ENCODE measurements at places on chromosomes 7 and 10.

DNA sequence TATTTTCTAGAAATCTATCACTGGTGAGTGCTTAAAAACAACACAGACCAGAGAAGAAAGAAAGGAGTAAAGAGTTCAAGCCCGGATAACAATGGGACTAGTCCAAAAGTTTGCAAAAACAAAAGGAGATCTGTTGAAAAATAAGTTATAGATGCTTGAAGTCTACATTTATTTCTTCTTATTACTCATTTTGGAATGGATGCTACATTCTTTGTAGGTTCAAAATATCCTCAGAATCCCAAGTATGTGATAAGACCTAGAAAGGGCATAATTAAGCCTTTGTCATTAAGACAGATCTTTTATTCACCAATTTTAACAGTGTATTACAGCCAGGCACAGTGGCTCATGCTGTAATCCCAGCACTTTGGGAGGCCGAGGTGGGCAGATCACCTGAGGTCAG is 42.7 kb upstream of the ITGB8 start:
- no peak for DNase-seq

GRCh38 chr7:1297017-1297960 is 64.6 kb downstream of the UNCX start:
- DNase-seq = no peak

- DNase-seq = no peak
Measured at GRCh38 chr10:129090618-129091366, 376.2 kb upstream of the MGMT start.

- no peak for DNase-seq
Measured at GRCh38 chr7:101173752-101174244, 6.3 kb downstream of the NAT16 start.

- DNase-seq = no peak
Measured at GRCh38 chr7:28731092-28731658, 227.0 kb downstream of the TRIL start.

GRCh38 chr10:28902215-28902614 is 224.9 kb downstream of the BAMBI start:
- DNase-seq = no peak

DNA sequence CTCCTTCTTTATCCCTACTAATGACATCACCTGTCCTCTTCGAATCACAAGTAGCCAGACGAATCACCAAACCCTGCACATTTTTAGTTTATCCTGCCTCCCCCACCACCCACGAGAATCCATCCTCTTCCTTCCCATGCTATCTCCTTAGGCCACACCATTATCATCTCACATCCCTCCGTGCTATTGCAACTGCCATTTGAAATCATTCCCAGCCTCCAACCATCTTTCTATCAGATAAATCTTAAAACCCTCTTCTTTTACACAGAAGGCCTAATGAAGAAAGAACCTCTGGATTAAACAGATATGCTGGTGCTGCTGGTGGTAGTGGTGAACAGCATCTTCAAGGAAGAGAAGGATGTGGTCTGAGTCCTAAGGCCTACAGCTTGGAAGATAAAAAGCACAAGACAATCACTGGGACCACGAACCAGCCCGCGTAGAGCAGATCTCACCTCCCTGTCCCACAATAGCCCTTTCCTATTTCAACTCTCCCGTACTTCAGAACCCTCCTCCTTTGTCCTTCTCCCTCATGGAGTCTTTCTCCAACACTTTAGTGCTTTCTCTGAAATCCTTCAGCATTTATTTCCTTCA is 403.1 kb downstream of the SFMBT2 start:
- no peak for DNase-seq

DNA sequence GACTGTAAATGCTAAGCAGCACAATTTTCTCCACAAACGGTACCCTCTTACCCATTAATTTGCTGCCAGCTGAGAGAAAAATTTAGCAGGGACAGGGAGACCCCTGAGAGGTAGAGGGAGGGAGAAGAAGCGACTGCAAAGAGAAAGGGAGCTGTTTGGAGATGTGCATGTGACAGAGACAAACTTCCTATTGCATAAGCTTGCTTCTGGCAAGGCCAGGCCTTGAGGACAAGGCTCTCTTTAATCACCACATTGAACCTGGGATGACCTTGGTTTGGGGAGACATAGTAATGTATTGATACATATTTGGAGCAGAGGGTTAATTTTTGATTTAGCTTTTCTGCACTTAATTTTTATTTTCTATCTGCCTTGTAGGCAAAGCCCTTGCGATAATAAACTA is 31.1 kb upstream of the HIBADH start:
- no peak for DNase-seq

DNA sequence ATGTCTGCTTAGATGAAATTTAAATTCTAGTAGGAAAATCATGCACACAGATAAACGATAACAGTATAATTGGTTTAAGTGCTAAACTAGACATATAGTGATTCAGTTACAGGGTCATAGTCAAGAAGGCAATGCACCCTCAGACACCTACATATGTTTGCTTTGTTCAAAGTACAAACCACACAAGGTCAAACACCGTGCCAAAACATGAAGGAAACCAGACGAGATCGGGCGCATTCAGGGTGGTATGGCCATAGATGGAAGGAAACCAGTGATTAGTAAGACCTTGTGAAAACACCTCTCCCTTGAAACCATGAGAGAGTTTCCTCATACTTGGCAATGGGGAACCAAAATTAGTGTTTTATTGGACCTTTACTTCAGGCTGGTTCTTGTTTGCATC is 906.9 kb downstream of the PCDH15 start:
- DNase-seq = no peak

GRCh38 chr10:61900829-61901792 is at the start of gene ARID5B:
Gene ARID5B (plus strand): TSS chr10:61901699. CDS start chr10:61901710, 11 bp downstream.
- peak; percentile 67 for DNase-seq

GRCh38 chr10:43931308-43931930 is 282.7 kb upstream of the ZNF32 start:
- DNase-seq = no peak

GRCh38 chr7:133293384-133294160 is 40.7 kb downstream of the EXOC4 start:
- DNase-seq = no peak

DNA sequence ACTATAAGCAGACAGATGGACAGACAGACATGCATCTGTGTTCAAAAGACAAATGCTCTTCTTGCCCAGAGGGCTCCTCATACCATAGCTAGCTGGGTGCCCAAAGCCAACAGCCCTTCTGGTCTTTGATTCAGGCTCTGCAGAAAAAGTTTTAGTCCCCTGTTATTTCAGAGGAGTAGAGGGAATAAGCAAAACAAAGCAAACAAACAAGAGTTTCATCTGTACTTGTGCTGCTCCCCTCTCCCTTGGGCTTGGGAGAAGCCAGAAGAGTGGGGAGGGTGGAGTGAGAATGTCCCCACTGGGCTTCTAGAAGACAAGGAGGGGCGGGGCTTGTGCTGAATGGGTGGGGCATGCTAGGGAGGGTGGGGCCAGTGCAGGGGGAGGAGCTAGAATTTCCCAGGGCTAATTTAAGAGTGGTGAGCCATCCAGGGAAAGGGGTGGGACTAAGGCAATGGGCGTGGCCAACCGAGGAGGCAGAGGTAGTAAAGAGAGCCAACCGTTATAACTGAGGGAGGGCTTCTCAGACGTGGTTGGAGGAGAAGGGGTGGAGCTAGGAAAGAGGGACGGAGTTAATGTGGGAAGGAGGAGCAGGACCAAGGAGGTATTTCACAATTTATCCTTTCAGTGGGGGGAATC is 101.2 kb upstream of the MGMT start:
- no peak for DNase-seq
